Osteoblast (primary cell): ENCODE measurements at places on chromosomes 13 and 19. TPM values are rescaled to one million over a fixed set of nuclear protein-coding genes. Genes with fewer than 3 reads are reported as not detected.
A peak's percentile ranks its signal among the peaks of the same experiment; 100 is the strongest.

Gene NEK5
- total RNA-seq = 0.29 and 0.36 TPM in 2 replicates

Gene MBD3L3
- total RNA-seq = not detected in 2 replicates

Gene KLK1
- not detected in 2 replicates for total RNA-seq

Gene GPR18
- under 0.01 TPM in 1 of 2 replicates, not detected in the other for total RNA-seq

- DNase-seq = peak; percentile 96
These were observed 2.2 kb upstream of the GSK3A start for GRCh38 chr19:42244347-42245220.

DNA sequence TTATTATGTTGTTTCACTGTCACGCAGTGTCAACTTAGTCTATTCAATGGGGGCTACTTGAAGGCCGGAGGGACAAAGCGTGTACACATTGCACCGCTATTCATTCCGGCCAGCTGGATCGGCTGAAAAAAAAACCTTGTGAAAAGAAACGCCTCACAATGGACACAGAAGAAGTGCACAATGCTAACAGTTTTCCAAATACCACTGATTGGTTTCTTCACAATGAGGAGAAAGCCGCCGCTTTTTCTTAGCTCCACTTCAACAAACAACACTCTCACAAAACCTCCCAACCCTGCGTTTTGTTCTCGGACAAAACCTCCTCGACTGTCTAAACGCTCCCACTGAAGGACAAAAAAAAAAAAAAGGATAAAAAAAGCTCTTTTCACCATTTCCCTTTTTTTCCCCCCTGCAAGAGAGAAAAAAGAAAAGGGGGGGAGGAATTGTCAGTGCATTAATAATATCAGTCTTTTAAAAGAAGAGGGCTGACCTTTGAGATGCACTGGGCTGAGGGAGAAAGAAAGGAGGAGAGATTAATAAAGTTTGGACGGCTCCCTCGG, 5.4 kb downstream of the SOX21 start:
- DNase-seq = peak; percentile 49

GRCh38 chr13:39821977-39822376, 166.5 kb downstream of the COG6 start:
- no peak for DNase-seq

DNA sequence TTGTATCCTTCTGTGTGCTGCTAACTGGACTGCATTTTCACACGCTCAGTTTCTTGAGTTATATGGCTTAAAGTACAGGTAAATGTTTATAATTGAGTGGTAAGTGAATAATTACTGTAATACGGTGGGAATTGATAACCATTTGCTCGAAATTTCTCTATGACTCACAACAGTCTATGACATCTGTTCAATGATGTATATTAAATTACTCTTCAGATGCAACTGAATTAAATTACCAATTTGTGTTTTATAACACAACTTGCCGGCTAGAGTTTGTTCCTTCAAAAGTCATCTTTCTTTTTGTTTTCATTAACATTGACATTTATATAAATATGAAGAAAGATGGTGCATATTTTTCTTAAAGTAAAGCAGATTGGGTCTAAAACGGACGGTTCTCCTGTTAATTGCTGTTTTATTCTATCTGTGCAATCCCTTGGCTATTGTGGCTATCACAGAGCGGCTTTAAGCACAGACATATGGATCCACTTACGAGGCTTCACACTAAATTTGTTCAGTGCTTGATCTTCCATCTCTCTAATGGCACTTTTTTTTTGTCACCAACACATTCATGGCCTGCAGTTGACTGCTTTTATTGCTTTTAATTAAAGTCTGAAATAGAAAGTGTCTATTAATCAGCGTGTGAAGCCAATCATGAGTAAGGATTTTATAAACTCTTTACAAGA, 1291.6 kb upstream of the SLC10A2 start:
- DNase-seq = no peak

DNA sequence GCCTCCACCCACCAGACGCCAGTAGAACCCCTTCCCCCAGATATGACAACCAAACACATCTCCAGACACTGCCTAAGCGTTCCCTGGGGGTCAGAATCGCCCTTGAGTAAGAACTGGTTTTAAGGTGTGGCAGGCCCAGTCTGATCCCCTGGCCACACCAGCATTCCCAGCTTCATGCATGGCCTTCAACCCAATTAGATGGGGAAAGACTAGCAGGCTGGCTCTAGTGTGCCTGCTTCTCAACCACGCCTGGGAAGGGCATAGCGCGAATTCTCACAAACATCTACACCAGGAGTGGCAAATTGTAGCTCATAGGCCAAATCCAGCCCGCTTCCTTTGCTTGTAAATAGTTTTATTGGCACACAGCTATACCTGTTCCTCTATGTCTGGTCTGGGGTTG, 13.6 kb downstream of the HAUS8 start:
- DNase-seq = peak; percentile 23

DNA sequence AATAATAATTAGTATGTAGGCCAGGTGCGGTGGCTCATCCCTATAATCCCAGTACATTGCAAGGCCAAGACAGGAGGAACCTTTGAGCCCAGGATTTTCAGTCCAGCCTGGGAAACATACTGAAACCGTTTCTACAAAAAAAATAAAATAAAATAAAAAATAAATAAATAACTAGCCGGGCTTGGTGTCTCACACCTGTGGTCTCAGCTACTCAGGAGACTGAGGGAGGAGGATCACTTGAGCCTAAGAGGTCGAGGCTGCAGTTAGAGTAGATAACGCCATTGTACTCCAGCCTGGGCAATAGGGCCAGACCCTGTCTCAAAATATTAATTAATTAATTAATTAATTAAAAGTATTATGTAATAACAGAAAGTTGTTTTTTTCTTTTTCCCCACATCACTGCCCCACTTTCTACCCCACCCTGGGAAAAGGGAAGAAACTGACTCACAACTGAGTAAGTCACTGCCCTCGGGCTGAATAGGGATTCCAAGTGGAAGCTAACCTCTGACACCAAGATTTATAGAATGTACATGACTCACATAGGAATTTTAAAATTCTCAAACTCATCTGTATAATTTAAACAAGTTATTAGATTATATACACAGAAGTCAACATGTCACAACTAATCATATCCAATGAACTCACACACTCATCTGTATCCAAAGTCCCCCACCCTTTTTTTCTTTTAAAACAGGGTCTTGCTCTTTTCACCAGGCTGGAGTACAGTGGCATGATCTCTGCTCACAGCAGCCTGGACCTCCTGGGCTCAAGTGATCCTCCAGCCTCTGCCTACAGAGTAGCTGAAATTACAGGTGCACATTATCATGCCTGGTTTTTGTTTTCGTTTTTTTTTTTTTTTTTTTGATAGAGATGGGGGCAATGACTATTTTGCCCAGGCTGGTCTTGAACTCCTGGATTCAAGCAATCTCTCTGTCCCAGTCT, 12.5 kb downstream of the ZNF611 start:
- DNase-seq = peak; percentile 96

DNA sequence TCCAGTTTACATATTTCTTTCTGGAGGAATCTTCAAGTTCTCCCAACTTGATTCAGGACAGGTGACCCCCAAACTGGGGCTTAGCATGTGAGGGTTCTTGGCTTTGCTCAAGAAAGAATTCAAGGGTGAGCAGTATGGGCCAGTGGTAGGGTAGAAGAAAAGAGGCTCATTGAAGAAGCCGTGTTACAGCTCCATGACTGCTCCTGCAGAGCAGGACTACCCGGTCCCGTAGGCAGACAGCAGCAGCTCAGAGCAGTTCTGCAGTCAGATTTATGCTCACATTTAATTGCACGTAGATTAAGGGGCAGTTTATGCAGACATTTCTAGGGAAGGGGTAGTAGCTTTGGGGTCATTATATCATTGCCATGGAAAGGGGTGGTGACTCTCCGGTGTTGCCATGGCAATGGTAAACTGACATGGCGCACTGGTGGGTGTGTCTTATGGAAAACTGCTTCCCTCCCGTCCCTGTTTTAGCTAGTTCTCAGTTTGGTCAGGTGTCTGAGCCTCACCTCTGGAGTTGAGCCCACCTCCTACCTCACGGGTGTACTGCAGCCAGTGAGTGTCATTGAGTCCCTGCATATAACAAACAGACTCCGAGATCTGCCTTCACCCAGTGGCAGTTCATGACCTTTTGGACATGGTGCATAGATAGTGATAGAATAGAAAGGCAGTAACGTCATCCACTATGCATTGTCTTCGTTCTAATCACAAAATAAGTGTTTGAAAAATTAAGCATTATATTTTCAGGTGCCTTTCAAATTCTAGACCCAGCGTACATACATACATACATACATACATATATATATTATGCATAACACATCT, 16.0 kb upstream of the ZNF792 start:
- DNase-seq = no peak

- peak; percentile 67 for DNase-seq
These were observed 56.5 kb downstream of the VAV1 start for GRCh38 chr19:6828698-6829633.

GRCh38 chr19:4305257-4305612, 837 bp downstream of the FSD1 start:
- DNase-seq = no peak

DNA sequence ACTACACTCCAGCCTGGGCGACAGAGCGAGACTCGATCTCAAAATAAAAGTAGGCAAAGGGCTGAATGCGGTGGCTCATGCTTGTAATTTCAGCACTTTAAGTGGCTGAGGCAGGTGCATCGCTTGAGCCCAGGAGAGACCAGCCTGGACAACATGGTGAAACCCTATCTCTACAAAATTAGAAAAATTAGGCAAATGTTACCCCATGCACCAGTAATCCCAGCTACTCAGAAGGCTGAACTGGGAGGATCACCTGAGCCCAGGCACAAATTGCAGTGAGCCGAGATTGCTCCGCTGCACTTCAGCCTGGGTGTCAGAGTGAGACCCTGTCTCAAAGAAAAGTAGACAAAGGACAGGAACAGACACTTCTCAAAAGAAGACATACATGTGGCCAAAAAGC, 9.9 kb upstream of the LGALS13 start:
- no peak for DNase-seq

DNA sequence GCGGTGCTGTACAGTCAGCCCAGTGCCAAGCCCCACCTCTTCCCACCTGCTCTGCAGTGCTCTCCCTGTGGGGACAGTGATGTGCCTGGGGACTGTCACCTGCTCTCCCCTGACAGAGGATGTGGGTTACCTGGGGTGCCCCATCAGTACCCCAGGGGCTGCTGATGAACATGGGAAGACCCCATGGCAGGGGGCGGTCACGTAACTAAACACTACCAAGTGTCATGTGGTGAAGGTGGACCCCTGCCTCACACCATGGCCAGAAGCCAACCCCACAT, 12.7 kb downstream of the KDM4B start:
- peak; percentile 23 for DNase-seq
